NCI-H460 (cell line): ENCODE measurements at places on chromosomes 12 and 14.

GRCh38 chr14:53365486-53366130 is 212.5 kb upstream of the DDHD1 start:
- DNase-seq, result no peak

DNA sequence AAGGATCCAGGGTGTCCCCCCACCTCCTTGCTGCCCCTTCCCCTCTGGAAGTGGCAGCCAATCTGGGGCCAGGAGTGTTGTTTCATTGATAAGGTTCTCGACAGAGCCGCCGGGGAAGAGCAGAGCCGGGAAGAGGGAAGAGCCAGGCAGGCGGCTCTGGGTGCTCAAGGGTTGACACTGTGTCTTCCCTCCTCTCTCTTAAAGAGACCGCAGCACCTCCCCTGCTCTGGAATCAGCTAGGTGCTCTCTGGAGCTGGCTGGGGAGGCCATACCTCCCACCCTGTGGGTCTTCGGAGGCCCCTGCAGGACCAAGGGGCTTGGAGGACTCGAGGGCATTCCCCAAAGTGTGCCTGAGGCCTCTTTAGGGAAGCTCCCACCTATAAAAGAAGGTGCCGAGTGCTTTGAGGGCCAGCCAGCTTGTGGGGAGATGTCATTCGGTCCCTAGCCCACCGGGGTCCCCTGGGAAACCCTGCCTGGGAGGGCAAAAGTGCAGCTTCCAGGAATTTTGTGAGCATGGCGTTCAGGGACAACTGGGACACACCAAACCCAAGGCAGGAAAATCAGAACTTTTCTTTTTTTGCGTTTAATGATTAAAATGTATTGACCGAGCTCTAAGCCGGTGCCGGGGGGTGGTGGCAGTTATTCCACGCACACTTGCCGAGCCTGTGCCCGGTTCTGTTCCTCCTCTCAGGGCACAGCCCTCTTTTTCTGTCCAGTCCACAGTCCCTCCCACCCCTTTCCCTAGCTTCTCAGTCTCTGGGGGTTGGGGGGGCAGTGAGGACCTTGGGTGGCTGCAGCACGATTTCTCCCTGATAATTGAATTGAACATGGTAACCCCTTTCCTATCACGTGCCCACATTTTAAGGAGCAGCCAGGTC is 3.0 kb downstream of the SETD1B start:
- DNase-seq, result no peak

GRCh38 chr12:58888131-58888783 is 32.0 kb downstream of the LRIG3 start:
- DNase-seq, result peak; percentile 7

GRCh38 chr12:122460641-122461040 is 38.2 kb upstream of the CLIP1 start:
- DNase-seq, result no peak

DNA sequence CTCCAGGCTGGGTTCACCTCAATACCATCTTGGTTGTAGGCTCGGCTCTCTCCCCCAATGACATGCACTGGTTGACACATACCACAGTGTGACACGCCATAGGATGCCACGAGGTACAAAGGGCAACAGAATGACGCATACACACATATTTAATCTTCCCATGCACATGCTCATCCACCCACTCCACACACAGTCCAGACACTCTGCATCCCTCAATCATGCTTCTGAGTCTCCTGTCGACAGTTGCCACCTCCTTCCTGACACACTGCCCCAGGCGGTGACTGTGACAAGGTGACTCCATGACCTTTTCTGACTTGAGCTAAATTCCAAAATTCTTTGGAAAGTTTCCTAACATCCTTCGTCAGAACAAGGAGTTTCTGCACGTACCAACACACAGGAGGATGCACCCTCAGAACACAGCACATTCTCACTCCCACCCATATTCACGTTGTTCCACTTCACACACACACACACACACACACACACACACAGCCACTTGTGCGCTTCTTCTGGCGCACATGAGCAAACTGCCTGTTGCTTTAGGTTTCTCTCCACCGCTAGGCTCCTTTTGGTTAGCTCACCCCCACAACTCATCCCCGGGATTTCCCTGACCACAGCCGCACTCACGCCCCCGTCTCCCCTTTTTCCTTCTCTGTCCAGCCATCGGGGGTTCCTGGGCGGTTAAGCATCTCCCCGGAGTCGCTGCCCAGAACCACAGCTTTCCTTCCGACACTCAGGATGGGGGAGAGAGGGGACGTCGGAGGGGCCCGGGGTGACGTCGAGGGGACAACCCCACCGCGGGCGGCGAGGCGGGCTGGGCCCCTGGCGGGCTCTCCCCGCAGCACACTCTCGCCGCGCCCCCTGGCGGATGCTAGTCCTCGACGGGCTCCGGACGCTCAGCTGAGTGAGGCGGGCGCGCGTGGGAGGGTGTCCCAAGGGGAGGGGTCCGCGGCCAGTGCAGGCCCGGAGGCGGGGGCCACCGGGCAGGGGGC is 536 bp upstream of the WNT1 start:
- peak; percentile 46 for DNase-seq

DNA sequence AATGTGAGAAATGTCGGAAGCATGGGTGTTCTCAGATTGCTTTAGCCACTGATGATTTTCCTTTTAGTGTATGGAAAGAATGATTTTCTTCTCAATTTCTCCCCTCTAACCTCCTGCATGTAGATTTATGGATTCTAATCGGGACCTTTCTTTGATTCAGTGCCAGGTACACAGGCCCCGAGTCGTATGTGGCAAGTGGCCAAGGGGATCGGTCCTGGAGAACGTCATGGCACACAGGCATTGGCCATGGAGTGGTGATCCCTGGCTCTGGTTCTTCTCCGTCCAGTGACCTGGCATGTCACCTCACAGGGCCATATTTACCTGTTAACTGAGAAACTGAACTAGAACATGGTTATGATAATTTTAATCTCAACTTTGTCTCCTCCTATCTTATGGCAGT is 58.1 kb downstream of the ETV6 start:
- no peak for DNase-seq

- DNase-seq, result no peak
These were observed 105.1 kb upstream of the SEL1L start for GRCh38 chr14:81638656-81639280.

DNA sequence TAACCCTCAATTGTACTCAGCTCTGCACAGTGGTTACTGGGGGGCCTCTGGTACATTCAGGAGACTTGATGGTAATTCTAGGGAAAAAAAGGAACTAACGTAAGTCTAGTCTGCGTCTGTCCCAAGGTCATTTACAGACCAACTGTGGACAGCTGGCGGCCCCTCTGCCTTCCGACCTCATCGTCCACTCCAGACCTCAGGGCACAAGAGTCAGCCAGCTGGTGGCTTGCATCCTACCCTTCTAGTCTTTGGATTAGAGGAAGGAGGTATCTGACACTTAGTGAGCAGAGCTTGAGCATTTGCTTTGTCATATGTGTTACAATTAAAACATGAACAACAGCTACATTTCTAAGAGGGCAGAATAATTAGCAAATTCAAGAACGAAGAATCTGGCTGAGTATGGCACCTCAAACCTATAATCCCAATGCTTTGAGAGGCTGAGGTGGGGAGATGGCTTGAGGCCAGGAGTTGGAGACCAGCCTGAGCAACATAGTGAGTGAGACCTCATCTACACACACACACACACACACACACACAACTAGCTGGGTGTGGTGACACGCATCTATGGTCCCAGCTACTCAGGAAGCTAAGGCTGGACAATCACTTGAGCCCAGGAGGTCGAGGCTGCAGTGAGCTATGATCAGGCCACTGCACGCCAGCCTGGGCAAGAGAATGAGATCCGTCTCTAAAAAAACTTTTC is 36.5 kb downstream of the SSH1 start:
- DNase-seq, result no peak

GRCh38 chr14:44657696-44658388 is 150.8 kb upstream of the FSCB start:
- DNase-seq, result peak; percentile 15

DNA sequence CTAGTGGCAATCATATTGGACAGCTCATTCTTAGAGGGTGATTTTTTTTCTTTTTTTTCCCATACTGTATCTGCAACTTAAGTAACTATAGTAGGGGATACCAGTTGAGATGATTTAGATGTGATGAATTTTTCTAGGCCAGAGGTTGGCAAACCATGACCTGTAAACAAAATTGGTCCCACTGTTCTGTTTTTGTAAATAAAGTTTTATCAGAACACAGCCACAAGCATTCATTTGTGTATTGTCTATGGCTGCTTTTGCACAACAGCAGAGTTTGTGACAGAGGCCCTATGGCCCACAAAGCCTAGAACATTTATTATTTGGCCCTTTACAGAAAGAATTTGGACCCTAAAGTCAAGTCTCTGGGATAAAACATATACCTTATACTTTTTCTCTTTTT is 11.4 kb downstream of the ARF6 start:
- DNase-seq, result no peak

DNA sequence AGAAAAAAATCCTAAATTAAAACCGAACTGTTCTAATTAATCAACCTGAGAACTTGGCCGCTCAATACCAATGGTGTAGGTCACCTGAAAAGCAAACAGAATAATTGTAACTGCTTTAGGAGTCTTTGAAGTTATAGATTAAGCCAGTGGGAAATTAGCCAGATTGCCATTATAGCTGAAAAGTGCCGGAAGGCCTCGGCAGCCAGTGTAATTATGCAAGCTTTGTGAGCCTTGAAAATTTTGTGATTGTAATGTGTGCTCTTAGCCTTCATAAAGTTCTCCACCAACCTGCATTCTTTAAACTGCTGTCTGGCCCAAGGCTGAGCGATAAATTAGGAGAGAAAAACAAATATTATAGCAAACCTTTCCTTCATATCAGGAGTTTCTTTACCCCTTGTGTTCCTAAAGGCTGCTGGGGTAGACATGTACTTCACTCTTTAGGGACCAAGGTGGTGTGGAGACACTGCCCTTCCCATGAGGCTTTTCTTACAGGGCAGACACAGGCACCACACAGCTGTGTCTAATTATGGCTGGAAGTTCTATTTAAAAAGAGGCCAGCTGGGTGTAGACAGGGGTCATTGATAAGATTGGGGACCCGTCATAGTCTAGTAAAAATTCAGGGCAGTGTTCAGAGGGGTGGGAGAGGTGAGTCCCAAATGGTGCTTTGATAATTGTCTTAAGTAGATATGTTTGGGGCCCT is 991.2 kb downstream of the FLRT2 start:
- no peak for DNase-seq

- no peak for DNase-seq
These were observed 54.3 kb upstream of the SRSF5 start for GRCh38 chr14:69712599-69713088.

- no peak for DNase-seq
These were observed 16.7 kb upstream of the ERC1 start for GRCh38 chr12:974271-974862.

- no peak for DNase-seq
These were observed 147.6 kb upstream of the FLRT2 start for GRCh38 chr14:85382341-85382740.

- no peak for DNase-seq
These were observed 78.3 kb downstream of the TSHR start for GRCh38 chr14:81033698-81034240.

DNA sequence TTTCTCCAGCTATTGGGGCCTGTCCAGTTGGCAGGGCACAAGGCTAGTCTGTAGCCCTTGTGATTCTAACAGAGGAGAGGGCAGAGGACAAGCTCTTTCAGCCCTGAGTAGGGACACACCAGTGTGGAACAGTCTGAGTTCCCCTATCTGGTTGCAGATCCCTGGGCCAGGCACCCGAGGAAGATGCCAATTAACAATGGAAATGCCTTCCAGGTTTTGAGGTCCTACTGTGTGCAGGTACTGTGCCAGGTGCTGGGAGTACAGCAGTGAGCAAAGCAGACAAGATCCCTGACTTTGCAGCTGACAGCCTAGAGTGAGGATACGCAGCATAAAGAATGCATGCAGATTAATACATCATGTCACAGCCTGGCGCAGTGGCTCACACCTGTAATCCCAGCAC is 17.1 kb downstream of the DTX1 start:
- no peak for DNase-seq

DNA sequence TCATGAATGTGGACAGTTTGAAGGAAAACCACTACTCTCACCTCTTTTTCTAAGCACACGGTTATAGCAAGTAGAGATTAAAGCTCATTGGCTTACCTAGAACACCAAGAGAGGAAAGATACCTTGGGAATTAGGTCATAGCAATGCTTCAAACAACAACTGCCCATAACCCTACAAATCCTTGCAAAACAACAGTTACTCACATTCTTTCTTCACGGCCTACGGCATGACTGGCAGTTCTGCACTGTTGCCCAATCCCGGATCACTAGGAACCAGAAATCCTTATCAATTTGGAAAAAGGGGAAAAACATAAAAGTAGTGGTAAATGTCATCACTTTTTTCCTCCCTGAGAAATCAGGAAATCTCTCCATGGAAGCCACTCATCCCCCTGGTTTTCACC is 9.6 kb upstream of the ISM2 start:
- DNase-seq, result no peak

GRCh38 chr14:84403585-84403984 is 1126.4 kb upstream of the FLRT2 start:
- no peak for DNase-seq

- DNase-seq, result no peak
These were observed 63.0 kb downstream of the FOS start for GRCh38 chr14:75341620-75342019.

DNA sequence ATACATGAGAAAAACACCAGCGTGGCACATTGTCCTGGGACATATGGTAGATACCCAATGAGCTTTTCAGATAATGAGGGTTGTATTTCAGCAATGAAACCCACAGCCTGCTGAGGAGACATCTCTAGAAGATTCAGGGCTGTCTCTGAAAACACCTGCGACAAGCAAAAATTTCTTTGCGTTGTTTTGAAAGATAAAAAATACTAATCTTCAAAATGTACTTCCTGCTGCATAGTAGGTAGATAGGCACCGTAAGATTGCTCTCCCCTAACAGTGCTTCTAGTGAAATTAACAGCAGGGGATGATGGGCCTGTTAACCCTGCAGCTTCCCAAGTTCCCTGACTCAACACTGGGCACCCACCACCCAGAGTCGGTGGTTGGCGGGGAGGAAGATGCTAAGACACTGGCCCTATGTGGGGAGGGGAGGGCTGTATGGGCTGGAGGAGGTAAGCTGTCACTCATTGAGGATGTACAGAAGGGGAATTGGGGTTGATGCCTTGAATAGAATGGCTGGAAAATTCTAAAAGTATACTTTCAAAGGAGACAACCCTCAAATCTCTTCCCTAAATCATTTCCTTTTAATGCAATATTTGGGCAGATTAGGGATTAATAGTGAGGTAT is 20.0 kb downstream of the ZFP36L1 start:
- no peak for DNase-seq

- DNase-seq, result peak; percentile 68
These were observed at the start of gene DERA for GRCh38 chr12:15910864-15911721. DERA (plus strand) TSS chr12:15911332; CDS start chr12:15911384, 52 bp downstream.

DNA sequence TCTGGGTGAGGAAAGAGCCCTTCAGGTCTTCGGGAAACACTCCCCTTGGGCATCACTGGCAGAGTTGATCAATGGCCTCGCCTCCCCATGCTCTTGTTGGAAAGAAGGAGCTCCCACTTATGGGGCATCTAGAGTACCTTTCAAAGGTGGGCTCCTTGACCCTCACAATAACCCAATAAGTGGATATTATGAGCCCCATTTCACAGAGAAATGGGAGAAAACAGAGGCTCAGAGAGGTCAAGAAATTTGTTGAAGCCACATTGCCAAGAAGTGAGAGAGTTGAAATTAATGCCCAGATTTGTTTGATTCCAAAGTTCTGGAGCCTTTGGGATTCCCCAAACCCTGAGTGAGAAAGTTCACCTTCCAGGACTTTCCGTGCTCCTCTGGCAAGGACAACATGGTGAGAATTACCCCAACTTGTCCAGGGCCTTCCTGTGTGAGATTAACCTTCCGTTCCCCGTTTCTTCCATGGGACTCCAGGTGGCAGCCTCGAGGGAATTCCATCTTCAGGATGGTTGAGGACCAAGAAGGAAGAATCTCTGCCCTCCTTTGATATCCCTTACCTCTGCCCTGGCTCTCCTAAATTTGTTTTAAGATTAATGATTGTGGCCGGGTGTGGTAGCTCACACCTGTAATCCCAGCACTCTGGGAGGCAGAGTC is 7.5 kb upstream of the CHD4 start:
- DNase-seq, result no peak
